ENCODE measurements at places on chromosomes 7 and 10.
A peak's percentile ranks its signal among the peaks of the same experiment; 100 is the strongest.

DNA sequence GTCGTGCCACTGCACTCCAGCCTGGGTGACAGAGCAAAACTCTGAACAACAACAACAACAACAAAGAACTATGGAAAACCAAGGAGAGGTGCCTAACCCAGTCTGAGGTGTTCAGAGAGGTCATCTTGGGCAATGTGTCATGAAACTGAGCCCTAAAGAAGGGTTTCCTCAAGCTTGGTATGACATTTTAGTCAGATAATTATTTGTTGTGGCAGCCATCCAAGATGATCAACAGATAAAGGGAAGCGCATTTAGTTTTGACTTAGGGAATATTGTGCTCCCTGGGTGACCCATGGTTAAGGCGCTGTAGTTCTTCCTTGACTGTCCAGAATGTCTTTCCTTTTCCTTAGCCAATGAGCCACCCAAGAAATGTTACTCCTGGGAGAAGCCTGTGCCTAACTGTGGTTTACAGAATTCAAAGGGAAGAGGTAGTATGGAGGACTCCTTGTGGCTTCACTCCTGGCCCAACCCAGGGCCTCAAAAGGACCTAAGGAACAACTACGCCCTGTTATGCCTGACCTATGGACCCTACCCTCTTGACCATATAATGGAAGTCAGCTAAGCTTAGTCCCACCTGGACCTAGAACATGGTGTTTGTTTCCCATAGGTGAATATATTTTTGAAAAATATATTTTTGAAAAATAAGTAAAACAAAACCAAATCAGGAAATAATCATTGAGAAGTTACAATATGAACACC, 42.4 kb downstream of the TPST1 start:
- no peak for DNase-seq

GRCh38 chr10:62761115-62761514, 43.4 kb upstream of the ADO start:
- peak; percentile 14 for DNase-seq

DNA sequence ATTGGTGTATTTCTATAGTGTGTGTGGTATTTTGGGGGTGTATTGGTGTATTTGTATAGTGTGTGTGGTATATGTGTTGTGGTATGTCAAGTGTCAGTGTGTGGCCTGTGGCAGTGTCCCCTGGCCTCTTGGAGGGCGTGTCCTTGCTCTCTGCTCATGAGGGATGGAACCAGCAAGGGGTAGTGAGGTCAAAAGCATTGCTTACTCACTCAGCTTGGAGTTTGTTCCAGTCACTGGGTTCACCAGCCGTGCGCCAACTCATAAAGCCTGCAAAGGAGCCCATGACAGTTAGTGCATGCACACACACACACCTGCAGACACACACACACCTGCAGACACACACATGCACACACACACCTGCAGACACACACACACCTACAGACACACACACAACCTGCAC, 4.3 kb upstream of the TRPV6 start:
- no peak for DNase-seq

GRCh38 chr10:116892907-116893685, 43.8 kb downstream of the ENO4 start:
- DNase-seq: no peak

All from HT1080 (cell line).